Naive thymus-derived CD8-positive, alpha-beta T cell (primary cell): ENCODE measurements at places on chromosomes 13 and 19.

DNA sequence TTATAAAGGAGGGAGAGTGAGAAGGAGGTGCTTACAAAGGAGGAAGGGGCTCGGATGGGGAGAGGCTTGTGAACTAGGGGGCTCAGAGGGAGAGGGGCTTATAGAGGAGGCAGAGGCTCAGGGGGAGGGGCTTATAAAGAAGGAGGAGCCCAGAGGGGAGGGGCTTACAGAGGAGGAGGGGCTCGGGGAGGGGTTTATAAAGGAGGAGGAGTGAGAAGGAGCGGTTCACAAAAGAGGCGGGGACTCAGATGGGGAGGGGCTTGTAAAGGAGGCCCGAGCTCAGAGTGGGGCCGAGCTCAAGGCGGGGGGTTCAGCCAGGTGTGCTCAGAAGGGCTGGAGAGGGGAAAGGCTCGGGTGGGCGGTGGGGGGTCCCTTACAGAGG is 500 bp downstream of the SMIM24 start:
- peak; percentile 41 for DNase-seq

DNA sequence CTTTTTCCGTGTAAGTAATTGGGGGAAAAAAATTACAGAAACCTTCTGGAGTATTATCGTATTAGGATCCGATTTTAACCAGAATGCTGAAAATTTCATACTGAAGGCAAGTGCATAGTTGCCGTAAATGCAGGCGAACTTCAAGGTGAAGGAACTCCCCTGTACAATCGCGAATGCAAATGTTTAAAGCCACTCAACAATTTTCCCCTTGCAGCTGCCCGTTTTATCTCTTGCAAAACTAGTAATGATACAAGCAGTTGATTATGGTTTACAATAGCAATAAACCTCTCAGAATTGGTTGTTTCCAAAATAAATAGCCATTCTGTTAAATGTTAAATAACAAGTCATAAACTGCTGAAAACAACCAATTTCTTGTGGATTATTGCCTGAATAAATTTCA is 105.7 kb downstream of the DNAJC15 start:
- DNase-seq, result no peak

- DNase-seq, result no peak
These were observed 1148.9 kb downstream of the OLFM4 start for GRCh38 chr13:54177466-54177865.

DNA sequence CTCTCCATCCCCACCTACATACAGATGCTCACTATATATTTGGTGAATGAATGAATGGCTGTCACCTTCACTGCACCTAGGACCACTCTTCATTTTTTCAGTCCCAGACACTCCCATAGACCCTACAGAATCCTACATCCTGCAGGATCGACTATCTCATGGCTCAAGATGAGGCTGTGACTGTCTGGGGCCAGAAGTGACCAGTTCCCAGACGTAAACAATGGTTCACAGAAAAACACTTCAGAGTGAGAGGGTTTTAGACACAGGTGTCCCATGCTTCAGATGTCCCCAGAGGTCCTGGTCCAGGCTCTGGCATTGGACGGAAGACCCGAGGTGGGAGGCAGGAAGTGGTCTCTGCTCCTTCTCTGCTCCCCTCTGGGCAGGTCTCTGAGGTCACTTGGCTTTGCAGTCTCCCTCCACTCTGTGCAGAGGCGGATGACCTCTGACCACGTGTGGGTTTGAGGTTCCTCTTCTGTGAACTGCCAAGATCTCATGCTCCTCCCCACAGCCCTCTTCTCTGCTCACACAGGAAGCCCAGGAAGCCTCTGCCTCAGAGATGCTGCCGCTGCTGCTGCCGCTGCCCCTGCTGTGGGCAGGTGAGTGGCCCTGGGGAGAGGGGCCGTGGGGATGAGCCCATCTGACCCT is 24.9 kb downstream of the SIGLEC7 start:
- DNase-seq, result no peak

DNA sequence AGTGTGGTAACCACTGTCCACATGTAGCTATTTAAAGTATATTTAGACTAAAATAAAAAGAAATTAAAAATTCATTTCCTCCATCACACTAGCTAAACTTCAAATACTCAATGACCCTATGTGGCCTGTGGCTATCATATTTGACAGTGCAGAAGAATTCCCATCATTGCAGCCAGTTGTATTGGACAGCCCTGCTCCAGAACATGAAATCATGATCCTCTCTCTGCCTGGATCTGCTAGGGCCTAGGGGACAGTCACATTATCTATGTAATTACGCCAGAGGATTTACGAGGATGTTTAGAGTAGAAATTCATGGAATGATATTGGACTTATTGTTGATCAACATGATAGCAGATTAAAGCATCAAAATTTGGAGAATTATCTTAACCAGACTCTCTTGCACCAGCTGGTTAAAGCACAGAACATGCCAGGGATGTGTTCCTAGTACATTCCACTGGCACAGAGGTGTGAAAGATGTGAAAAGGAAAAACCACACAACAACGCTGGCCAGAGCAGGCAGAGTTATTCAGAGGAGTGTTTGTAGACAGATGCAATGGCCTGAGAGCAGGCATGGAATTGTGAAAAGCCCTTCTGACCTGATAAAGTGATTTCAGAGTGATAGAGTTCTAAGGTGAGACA is 108.9 kb upstream of the STARD13 start:
- DNase-seq, result no peak

GRCh38 chr13:112638157-112638750 is 50.3 kb upstream of the TUBGCP3 start:
- DNase-seq, result no peak

GRCh38 chr13:33610438-33611120 is 207.4 kb upstream of the RFC3 start:
- no peak for DNase-seq

- DNase-seq, result no peak
These were observed 13.0 kb upstream of the SPC24 start for GRCh38 chr19:11168568-11168967.

DNA sequence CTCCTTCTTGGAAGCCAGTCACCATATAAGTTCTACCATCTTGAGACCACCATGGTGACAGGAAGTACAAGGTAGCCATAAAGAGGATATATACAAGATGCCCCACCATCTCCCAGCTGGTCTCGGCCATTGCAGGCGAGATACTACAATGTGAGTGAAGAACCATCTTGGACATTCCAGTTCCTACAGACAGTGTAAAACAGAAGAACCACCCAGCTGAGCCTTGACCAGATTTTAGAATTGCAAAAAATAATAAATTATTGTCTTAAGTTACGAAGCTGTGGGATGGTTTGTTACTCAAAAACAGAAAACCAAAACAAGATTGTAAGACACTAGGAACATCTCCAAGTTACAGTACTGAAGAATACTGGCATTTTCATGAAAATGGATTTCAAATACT is 43.6 kb downstream of the DOCK9 start:
- DNase-seq, result no peak

DNA sequence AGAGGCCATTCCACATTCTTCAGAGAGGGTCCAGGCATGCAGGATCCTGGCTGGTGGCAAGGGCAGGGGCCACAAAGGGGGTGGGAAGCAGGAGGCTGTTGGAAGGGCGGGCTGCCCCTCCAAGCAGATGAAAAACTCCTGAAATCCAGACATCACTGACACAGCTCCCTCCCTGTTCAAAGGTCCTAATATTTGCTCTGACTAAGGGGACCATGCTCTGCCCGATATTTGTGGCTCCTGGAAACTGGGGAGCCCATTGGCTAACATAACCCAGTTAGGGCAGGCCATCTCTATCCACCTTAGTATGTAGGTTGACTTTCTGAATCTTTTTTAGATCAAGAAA is 3.3 kb upstream of the CDX2 start:
- DNase-seq, result no peak

- no peak for DNase-seq
These were observed 4.3 kb upstream of the RLN3 start for GRCh38 chr19:14023404-14024235.

DNA sequence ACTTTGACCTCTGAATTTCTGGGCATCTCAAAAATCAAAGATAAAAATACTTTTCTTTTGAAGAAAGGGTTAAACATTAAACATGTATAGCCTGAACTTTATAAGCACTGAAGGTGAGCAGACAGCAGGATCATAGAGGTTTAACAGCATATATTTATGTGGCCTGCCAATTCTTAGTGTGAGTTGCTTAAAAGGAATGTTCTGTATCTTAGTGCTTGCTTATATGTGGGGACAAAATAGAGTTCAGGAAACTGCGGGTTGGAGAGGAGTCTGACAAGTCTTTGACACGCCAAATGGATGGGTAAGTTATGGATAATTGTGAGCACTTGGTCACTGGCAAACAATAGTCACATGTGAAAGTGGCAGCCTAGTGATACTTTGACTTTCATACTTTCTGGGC is 1419.4 kb upstream of the SPRY2 start:
- DNase-seq, result no peak

- no peak for DNase-seq
These were observed 27.4 kb upstream of the F7 start for GRCh38 chr13:113077953-113078901.

DNA sequence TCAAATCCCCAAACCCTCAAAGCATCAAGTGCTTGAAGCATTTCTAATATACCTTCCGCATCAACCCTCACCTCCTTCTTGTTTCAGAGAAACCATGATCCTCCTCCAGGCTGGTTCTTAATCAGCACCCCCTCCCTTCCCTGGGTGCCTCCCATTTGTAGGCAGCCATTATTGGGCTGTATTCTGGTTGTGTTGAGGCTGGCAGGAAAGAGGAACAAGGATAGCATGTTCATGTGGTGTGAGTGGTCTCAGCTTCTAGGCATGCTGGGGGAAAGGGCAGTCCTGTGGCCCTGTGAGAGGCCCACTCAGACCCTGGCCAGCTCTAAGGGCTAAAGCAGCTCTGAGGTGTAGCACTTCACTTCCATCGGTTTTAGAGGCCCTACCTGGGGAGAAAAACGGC is 18.9 kb upstream of the TRIM13 start:
- no peak for DNase-seq

- DNase-seq, result no peak
These were observed 97.6 kb upstream of the SLITRK6 start for GRCh38 chr13:85896516-85897450.

DNA sequence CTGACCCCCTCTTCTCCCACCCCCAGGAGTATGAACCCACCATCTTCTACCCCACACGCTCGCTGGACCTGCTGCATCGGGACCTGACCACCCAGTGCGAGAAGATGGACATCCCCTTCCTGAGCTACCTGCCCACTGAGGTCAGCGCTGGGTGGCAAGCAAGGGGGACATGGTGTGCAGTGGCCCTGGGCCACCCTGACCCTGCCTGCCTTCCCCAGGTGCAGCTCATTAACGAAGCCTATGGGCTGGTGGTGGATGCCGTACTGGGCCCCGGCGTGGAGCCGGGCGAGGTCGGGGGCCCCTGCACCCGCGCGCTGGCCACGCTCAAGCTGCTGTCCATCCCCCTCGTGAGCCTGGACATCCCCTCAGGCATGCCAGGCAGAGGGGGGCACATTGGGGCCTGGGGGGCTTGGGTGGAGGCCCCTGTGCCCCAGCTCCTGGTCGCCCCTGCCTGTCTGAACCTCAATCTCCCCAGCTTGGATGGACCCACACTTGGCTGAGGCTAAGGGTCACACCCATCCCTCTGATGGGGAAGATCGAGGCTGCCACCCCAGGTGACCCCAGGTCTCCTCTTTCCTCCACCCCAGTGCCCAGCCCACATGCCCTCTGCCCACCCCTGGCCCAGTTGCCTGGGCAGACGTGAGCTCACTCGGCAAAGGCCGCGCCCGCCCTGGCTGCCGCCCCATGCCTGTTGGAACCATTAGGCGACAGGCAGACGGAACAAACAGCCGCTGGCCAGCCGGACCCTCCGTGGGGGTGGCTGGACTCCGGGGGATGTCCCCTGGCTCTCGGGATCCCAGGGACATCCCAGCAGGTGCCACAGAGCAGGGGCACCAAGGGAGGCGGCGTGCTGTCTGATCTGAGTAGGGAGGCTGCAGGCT is 2.5 kb upstream of the CILP2 start:
- no peak for DNase-seq

GRCh38 chr19:1230783-1231489 is 6.9 kb downstream of the CBARP start:
- DNase-seq, result no peak

DNA sequence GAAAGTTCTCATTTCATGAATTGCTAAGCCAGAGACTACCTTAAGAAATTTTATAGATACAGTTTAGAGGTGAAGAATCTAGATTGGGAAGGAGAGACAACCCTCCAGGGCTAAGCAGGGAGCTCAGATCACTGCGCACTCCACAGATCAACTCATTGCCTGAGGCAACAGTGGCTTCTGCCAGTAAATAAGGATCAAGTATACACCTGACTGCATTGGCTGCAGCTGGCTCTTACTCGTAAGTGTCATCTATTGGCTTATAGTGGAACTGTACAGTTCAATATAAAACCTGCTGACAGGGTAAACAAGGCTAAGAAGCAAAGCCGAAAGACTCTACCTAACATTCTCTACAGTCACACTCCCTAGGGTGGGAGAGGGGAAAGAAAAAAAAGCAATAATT is 18.0 kb upstream of the C1QTNF9B start:
- no peak for DNase-seq

DNA sequence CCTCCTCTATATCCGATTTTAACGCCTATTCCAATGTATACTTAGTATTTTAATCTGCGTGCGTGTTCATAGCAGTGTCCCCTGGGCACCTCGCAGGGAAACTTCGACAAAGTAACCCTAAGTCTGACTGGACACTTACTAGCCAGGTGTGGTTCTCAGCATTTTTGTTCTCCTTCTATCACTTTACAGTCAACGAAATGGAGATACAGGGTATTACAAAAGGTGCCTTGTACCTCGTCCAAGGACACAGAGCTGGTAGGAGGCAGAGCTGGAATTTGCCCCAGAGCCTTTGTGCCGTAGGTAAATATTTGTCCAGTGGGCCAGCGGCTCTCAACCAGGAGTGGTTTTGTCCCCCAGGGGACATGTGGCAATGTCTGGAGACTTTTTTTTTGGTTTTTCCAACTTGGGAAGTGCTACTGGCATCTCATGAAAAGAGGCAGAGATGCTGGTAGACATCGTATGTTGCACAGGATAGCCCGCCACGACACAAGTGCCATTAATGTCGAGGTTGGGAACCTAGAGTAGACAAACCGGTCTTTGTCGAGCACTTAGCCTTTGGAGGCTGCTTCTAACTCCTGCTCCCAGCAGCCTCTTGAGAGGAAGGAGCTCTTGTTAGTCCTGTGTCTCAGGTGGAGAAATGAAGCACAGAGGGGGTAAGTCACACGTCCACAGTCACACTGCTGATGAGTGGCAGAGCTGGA is 1.1 kb downstream of the ZNF444 start:
- no peak for DNase-seq

DNA sequence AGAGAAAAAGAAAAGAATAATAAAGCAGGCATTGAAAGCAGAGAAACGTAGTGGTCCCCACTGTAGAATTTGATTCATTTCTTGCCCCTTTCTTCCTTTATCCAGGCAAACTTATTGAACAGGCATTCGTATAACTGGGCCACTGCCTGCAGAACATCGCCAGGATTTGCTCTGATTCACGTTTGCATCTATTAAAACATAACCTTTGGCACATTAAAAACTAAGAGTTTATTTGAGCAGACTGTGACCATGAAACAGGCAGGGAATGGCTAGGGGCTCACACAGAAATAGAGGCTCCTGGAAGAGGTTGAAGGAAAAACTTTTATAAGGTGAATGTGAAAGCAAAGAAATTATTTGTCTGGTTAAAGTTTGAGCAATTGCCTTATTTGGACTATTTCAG is 12.5 kb upstream of the SUPT20H start:
- no peak for DNase-seq

- DNase-seq, result no peak
These were observed 18.4 kb upstream of the MYCBP2 start for GRCh38 chr13:77345150-77345780.
